ENCODE measurements at places on chromosomes 7 and 10.

GRCh38 chr10:52818019-52818418 lies 45.4 kb upstream of the MBL2 start:
- no peak for DNase-seq

DNA sequence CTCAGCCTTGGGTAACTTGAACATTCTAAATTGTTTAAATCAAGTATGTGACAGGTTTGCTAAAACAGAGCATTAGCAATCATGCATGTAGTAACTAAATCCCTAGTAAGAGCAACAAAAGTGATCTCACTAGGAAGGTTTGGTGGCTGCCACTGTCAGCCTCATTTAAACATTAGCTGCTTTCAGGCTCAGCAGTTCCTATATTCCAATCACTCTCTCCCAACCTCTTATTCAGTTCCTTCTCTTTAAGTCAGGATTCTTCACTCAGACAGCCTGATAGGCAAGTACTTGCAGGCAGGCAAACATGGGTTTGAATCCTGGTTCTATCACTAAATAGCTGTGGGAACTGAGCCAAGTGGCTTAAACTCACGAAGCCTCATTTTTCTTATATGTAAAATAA lies 3.6 kb downstream of the CREB3L2 start:
- no peak for DNase-seq

GRCh38 chr7:333393-333764 lies 43.4 kb downstream of the FOXL3 start:
- no peak for DNase-seq

DNA sequence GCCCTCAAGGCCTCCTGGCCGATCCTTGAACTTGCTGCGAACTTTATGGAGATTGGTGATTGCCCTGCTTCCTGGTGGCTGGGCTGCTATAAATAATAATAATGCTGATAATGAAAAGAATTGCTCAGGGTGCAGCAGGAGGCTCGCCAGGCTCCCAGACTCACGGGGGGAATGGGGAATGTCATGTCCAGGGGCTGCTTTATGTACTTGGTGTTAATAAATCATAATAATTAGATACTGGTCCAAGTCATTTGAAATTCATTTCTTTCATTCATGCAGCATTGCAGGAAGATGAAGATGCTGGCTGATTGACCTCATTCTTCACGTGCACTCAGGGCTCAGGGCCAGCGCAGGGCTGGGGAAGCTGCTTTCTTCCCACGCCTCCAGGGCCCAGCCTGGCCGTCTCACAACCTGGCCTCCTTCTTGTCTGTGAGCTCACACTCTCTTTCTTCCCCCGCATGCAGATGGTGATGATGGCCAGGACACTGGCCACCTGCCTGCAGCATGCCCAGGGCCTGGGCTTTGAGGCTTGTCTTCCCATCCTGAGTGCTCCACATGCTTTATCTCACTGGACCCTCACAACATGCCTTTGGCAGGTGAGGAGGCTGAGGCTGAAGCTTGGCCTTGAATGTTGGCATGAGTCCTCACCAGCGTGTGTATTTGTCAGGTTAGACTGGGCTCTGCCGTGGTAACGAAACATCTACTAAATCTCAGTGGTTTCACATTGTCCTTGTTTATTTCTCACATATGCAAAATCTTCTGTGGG lies 138.4 kb upstream of the TNS3 start:
- DNase-seq = no peak

- DNase-seq = no peak
Observed at GRCh38 chr10:58023341-58024073, 244.2 kb downstream of the IPMK start.

GRCh38 chr7:140153666-140154161 lies 23.1 kb downstream of the KDM7A start:
- no peak for DNase-seq

- no peak for DNase-seq
Observed at GRCh38 chr10:111968647-111969046, 214.9 kb downstream of the GPAM start.

- DNase-seq = no peak
Observed at GRCh38 chr7:114842551-114843065, 79.3 kb upstream of the MDFIC start.

- no peak for DNase-seq
Observed at GRCh38 chr7:45147858-45148652, 9.5 kb upstream of the RAMP3 start.

- DNase-seq = no peak
Observed at GRCh38 chr10:124653811-124654651, 90.1 kb downstream of the FAM53B start.

Data from CD4-positive, alpha-beta T cell treated with Interferon gamma for 1 hour (primary cell).